ENCODE measurements at places on chromosomes 11 and 22.

DNA sequence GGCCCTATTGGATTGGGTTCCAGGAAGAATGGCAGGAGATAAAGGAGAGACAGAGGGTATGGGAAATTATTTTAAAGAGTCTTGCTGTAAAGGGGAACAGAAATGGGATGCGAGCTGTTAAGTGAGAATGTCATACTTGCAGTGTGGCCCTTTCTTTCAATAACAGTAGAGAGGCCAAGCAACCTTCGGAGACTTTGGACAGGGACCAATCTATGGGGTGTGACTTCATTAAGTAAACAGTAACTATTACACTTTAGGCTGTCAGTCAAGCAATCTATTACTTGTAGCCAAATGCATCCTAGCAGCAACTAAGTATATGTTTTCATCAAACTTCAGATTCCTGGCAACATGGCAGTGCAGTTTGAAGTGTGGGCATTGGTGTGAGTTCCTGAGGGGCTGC, 376.2 kb upstream of the LARGE1 start:
- DNase-seq, result no peak

GRCh38 chr22:49422701-49423100, 405.0 kb downstream of the BRD1 start:
- no peak for DNase-seq

DNA sequence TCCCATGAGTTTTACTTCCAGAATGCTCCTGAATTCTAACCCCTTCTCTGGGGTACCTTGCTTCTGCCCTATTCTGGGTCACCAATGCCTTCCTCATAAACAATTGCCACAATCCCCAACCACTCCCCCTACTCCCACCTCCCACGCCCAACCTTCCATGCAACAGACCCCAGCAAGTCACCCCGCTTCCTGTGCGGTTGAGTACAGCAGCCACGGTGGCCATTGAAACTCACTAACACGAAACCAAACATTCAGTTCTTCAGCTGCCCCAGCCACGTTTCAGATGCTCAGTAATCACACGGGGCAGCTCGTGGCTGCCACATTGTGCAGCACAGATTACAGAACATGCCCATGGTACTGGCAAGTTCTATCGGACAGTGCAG, 3.7 kb upstream of the BCR start:
- no peak for DNase-seq

- DNase-seq, result no peak
Observed at GRCh38 chr11:120441592-120441991, 70.0 kb upstream of the GRIK4 start.

DNA sequence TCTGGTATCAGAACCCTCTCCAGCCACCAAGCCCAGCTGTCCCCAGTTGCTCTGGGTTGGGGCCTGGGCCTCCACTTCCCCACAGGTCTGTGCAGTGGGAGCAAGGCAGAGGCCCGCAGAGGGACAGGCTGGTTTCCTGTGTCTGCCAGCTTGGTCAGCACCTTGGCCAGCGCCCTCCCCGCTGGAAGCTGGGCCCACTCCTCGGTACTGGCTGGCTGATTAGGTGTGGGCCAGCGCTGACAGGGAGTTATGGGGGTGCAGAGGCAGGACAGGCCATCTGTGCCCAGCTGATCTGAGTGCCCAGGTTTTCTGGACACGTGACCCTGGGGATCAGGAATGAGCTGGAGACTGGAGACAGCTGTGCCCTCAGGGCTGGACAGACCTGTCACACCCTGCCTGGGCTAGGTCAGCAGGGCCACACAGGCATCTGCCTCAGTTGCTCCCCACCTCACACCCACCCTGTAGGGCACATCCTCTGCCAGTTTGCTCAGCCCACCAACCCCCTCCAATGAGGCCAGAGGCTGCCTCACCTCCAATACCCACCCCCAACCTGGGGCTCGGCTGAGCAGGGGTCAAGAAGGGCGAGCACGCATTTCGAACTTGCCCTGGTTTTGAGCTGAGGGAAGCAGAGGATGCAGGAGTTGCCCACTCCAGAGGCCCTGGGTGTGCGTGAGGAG, 175.3 kb downstream of the IGLL1 start:
- DNase-seq, result no peak

DNA sequence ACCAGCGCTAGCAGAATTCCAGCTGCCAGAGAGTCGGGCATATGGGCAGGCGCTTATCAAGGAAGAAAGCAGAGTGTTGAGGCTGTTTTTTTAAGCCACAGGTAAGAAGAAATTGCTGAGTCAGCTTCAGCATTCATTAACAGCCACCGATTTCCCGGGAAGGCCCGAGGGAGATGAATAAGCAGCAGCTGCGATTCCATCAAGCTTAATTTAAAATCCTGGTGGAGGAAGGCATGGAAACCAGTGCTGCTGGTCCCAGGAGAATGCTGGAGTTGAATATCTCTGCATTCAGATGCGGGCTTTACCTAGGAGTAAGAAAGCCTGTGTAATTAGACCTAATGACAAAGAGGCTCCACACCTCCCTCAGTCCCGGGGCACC, 168.8 kb downstream of the BRD1 start:
- DNase-seq, result no peak

DNA sequence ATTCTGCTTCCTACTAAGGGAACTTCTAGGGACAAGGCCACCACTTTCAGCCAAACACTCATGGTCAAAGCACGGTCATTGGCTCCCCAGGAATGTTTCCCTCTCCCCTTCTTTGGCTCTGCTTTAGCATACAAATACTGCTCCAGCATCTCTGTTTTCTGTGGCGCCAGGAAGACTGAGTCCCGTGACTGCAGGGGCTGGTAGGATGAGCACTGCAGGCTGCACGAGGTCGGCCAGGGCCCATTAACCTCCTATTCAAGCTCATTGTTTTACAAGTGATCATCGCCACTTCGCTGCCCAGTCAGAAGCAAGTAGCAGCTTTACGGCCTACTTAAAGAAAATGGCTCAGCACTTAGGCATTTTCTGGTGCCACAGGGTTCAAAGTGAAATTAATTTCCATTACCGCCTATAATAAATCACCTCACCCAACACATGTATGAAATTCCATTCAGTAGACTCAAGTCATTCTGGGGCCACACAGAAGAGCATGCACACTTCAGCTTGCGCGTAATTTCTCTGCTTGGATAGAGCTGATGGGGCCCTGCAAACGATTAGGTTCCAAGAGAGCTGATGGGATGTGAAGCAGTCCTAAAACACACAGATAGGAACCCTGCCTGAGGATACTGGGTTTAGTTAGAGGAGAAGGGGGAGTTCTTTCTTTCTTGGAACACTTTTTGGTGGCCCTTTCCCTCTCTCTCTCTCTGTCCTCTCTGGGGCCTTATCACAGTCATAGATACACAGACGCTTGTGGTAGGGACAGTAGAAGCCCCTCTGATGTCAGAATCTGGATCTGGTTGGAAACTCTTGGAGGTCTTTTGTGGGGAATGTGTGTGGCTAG, 173.7 kb downstream of the KIF18A start:
- DNase-seq, result no peak

DNA sequence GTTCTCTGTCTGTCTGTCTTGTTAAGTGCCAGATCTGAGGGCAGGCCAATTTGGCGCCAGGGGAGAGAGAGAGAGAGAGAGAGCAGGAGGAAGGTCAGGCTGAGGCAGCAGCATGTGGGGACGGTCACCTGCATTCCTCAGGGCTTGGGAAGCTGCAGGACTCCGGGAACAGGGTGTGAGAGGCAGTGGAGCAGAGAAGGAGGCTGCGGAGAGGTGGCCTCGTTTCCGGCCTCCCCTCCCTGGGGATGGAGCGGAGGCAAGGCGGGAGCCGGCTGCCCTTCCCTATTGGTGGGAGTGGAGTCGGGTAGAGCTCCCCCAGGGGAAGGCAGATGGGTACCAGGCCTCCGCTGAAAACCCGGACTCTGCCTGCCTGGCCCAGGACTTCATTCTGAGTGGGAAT, 9.7 kb downstream of the CLMP start:
- DNase-seq, result no peak

GRCh38 chr22:39625569-39626537, 55.3 kb downstream of the CACNA1I start:
- no peak for DNase-seq

- no peak for DNase-seq
Observed at GRCh38 chr11:57873196-57873911, 111.8 kb downstream of the CTNND1 start.

DNA sequence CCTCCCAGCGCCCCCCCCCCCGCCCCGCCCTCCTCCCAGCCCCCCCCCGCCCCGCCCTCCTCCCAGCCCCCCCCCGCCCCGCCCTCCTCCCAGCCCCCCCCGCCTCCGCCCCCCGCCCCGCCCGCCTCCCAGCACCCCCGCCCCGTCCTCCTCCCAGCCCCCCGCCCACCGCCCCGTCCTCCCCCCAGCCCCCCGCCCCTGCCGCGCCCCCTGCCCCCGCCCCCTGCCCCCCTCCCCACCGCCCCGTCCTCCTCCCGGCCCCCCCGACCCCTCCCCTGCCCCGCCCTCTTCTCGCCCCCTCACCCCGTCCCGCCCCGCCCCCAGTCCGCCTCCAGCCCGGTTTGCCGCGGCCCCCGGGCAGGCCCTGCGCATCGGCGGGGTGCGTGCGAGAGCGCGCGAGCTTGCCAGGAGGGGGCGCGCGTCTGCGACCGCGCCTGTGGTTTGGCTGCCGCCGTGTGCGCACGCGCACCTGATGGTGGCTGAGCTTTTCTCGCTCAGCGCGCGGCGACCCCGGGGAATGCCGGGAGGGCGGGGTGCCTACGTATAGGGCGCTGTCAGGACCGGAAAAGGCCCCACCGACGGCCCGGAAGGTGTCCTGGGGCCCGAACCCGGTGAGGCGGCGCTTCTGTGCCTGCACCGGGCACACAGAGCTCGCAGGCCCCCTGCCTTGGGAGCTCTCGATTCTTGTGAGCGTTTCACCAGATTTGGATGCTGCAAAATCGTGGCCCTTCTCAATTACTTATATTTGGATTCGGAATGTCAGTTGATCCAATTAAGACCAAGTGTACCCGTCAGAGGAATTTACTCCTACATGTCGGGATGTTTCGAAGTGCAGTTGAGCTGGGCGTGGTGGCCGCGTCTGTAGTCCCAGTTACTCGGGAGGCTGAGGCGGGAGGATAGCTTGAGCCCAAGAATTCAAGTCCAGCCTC, 501 bp upstream of the TTLL12 start:
- DNase-seq, result peak; percentile 94

DNA sequence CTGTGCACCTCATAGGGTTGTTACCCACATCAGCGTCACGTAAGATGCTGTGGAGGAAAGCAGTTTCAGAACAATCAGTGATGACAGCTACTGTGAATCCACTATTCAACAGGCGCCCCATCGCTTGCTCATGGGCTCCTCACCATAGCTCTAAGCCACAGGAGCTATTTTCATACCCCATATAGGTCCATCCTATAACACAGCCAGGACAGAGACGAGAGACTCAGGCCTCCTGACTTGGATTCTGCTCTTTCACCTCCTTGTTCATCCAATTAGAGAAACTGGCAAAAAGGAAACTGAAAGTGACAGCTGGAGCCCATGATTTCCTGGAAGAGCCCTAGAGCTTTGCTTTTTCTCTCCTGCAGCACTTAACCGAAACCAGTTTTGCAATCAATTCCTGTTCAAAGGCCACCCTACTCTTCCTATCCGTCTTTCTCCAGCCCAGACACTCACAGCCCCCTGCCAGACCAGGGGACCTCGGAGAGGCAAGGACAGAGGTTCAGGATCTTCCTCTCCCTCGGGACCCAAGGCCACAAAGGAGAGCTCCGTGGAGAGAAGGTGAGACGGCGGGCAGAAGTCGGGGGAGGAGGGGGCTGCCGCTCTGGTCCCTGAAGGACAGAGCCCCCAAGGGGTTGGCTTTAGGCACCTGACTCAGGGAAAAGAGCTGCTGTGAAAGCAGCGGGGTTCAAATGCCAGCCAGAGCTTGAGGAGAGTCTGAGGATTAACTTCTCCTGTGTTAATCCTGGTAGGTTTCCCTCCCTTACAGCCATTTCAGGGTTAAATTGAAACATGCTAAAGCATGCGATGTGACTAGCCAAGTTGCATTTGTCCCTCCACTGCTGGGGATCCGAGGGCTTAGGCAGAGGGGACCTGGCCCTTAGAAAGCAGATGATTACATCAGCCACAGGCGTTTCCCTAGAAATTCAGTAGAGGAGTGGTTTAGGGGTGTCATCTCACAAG, at the start of gene APOL6:
Gene APOL6 (plus strand): TSS at position 381 of the 960 bp plus-strand sequence. CDS start 7,980 bp downstream, outside the sequence.
- peak; percentile 45 for DNase-seq

- DNase-seq, result no peak
Observed at GRCh38 chr11:114614127-114614720, 18.6 kb upstream of the NXPE4 start.

DNA sequence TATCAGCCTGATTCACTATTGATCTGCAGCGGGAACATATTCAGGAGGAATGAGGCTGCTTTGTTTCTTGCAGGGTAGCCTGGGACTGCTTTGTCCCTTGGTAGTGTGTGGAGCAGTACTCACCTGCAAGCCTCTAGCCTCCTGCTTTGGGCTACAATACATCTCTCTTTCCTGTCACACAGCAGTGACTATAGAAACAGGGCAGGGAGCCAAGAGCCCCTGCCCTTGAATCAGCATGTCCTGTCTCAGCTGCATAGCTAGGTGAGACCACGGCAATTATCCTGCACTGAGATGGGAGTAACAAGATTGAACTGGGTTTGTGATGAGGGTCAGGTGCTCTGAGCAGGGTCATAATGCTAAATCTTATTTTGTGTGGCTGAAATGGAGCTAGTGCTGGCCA, 191.9 kb downstream of the NELL1 start:
- no peak for DNase-seq

GRCh38 chr11:65185869-65186341, 4.2 kb downstream of the CAPN1 start:
- no peak for DNase-seq

GRCh38 chr22:41240377-41241132, at the start of gene CHADL:
Gene CHADL (minus strand): TSS chr22:41240931. CDS start chr22:41240881, 50 bp downstream.
- DNase-seq, result no peak

DNA sequence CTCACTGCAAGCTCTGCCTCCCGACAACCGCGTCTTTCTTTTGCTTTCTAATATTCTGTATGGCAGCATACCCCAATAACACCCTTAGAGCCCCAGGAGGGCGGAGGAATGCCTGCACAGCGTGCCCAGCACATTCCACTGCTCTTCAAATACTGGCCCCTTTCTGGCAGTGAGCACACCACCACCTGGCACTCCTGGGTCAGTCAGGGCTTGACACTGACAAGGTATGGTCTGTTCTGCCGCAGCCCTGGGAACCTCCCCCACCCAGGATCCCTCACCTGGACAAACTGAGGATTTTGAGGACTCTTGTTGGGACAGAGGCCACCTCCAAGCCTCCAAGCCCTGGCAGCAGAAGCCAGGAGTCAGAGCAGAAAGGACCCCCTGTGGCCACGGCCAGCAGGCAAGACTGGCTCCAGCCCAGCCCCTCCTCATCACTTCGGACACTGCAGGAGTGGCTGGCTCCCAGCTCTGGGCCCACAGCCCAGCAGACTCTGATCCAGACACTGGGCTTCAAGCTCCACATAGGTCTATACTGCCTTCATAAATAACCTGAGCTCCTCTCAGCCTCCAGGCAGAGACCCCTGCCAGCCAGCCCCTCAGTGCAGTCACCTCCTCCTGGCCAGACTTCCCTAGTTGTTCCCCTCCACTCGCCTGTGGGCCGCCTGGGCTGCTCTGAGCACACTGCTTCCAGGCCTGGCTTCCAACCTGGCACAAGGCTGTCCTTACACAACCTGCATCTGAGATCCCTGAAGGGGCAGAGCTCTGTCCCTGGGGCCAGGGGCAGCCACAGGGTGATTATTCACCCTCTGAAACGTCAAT, 14.5 kb downstream of the CARS1 start:
- no peak for DNase-seq
